ENCODE measurements at places on chromosomes 5 and 9. TPM values are rescaled to one million over a fixed set of nuclear protein-coding genes. Genes with fewer than 3 reads are reported as not detected.

Gene NR5A1
- total RNA-seq = not detected

Gene PCDHB11
- total RNA-seq = under 0.01 TPM

Gene GAPT
- not detected for total RNA-seq

Gene CMBL
- 14.0 TPM for total RNA-seq

Gene SLIT3
- total RNA-seq = 2.5 TPM

Gene SVEP1
- total RNA-seq = 42.2 TPM

Gene IL3
- not detected for total RNA-seq

Gene C7
- 0.12 TPM for total RNA-seq

Gene CBY3
- total RNA-seq = not detected

Gene LCN10
- total RNA-seq = not detected

Gene CKMT2
- total RNA-seq = 25.2 TPM

Gene LRRC14B
- not detected for total RNA-seq

Gene TJP2
- 51.1 TPM for total RNA-seq

Gene IFNA13
- not detected for total RNA-seq

Gene CCDC192
- total RNA-seq = not detected

Gene CNTNAP3
- 0.87 TPM for total RNA-seq

Gene SYNPO
- 0.50 TPM for total RNA-seq

Gene IL5
- total RNA-seq = not detected

Gene PTRH1
- 21.7 TPM for total RNA-seq

Gene ACER2
- 1.8 TPM for total RNA-seq

Gene NSG2
- total RNA-seq = not detected

Gene ZDHHC11
- 0.44 TPM for total RNA-seq

Gene COL27A1
- total RNA-seq = 9.1 TPM

Gene FBXL7
- total RNA-seq = 4.2 TPM

Gene ASS1
- total RNA-seq = 186 TPM

Gene SLC36A2
- total RNA-seq = not detected

Gene IFNA21
- not detected for total RNA-seq

Gene GGTA1
- not detected for total RNA-seq

Gene ANXA2R
- 2.1 TPM for total RNA-seq

Gene TAS2R1
- total RNA-seq = not detected

Gene PIP5KL1
- 1.2 TPM for total RNA-seq

All from uterine smooth muscle cell (primary cell).